ENCODE measurements at places on chromosomes 13 and 19.

DNA sequence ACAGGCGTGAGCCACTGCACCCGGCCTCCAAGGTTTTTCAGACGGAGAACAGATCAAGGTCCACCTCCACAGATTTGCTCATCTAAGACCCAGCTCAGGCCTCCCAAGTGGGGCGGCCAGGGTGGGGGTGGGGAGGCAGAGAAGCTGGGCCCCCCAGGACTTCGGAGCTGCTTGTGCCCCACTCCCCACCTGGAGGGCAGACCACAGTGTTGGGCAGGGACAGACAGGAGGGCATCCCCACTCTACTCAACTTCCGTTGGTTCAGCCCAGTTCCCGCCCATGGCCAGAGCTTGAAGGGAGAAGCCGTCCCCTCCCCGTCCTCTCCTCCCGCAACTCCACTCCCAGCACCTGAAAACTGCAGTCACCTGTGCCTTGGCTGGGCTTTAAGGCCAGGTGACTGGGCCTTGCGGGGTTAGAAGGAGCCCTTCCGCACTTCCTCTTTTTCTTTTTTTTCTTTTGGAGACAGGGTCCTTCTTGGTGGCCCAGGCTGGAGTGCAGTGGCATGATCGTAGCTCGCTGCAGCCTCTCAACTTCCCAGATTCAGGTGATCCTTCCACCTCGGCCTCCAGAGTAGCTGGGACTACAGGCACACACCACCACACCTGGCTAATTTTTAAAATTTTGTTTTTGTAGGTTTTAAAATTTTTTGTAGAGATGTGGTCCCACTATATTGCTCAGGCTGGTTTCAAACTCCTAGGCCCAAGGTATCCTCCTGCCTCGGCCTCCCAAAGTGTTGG is 734 bp upstream of the LRRC8E start:
- DNase-seq: no peak

GRCh38 chr13:99085808-99086266 is 108.0 kb upstream of the DOCK9 start:
- no peak for DNase-seq

- DNase-seq: no peak
Measured at GRCh38 chr13:87919956-87920355, 248.8 kb downstream of the SLITRK5 start.

GRCh38 chr19:459724-460511 is 915 bp downstream of the SHC2 start:
- no peak for DNase-seq

GRCh38 chr13:20397896-20398295 is 127.8 kb downstream of the CRYL1 start:
- DNase-seq: no peak
